ENCODE measurements at places on chromosomes 12 and 14.

DNA sequence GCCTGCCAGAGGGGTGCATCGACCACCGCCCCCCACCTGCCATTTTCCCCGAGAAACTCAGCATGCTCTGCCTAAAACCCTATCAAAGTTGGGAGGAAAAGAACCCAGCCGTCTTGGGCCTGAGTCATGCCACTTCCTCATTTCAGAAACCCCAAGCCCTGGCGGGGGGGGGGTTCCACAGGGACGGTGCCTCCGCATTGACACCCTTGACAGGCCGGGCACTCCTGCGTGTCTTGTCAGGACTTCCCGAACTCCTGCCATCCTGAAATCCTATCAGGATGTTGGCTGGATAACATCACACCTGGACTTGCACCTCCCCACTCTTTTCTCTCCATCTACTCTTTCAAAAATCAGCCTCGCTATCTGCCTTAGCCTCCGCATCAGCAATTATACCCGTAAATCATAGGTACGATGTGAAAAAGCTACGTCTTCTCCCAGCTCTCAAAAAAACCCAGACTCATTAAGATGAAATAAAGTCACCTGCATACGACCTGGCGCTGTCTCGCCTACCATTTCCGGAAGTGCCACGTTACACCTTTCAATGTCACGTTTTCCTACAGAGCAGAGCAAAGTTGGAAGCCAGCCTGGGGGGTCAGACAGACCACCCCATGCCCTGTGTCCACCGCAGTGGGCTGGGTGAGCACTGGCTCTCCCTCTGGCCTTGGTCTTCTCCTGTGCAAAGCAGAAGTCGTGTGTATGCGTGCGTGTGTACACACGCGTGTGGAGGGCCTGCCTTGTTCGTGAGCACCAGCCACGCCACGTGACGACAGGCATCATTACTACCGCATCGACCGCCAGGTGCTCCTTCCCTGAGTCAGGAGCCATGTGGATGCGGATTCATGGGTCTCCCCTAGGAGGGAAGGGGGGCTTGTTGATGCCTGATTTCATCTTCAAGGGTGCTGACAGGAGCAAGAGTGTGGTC is 96.7 kb downstream of the RFLNA start:
- DNase-seq: peak; percentile 78

- no peak for DNase-seq
Measured at GRCh38 chr14:95140060-95140858, 17.1 kb downstream of the DICER1 start.

- DNase-seq: no peak
Measured at GRCh38 chr12:76698316-76698715, 65.6 kb upstream of the ZDHHC17 start.

- DNase-seq: no peak
Measured at GRCh38 chr14:47949006-47949405, 273.6 kb upstream of the MDGA2 start.

- no peak for DNase-seq
Measured at GRCh38 chr12:69687390-69687789, 11.7 kb downstream of the BEST3 start.

Data from GM06990 (cell line).